ENCODE measurements at places on chromosomes 16 and 17.

DNA sequence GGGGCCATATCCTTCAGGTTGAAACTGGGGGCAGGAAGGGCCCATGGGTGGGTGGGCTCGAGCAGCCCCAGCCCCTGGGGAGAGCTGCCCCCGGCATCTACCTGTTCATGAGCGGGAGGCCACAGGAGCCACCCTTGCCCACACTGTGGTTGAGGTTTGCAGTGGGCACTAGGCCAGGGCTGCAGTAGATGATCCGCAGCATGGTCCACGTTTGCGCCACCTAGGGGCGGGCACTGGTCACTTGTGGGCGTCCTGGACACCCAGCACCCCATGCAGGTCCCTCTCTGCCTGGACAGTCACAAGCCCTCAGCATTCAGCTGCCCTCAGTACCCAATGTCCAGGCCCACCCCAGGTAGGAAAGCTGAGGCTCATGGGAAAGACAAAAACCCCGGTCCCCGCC is 1.8 kb upstream of the JMJD8 start:
- DNase-seq: no peak

DNA sequence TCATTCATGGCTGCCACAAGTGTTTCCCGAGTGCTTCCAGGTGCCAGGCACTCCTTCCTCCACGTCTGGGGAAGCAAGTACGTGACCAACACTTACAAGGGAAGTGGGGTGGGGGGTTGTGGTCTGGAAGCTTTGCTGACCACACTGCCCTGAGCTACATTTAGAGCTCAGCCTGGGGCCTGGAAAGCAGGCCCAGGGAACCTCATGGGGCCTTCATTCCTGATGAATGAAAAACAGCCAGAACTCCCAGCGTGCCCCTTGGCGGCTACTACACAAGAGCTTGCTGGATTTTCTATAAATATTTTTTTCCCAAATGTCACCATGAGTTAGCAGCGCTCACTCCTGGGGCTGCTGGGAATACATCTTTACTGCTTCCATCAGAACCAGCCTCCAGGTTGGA is 73.3 kb downstream of the ABCC12 start:
- DNase-seq: no peak

DNA sequence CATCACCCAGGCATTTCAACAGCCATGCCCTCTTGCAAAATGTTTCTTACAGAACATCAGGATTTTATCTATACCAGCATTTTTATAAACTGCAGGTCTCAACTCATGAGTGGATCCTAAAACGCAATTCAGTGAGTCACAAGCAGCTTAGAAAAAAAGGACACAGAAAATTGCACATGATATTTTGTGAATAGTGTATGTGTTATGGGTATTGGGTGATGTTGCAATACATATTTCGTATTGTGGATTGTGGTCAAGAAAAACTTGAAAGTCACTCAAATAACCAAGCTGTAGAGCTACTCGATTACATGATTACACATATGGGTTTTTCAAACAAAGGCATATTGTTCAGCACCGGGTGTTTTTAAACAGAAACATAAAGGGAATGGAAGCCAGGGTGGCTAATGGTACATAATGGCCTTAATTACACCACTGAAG is 1.4 kb downstream of the WIPI1 start:
- DNase-seq: no peak

- no peak for DNase-seq
These were observed 292.5 kb downstream of the PHKB start for GRCh38 chr16:47753659-47754058.

- DNase-seq: no peak
These were observed 32.7 kb upstream of the RPH3AL start for GRCh38 chr17:385178-385835.

GRCh38 chr16:83743241-83743640 is 64.5 kb upstream of the HSBP1 start:
- DNase-seq: no peak

GRCh38 chr16:75032655-75033054 is 33.8 kb downstream of the ZNRF1 start:
- no peak for DNase-seq

DNA sequence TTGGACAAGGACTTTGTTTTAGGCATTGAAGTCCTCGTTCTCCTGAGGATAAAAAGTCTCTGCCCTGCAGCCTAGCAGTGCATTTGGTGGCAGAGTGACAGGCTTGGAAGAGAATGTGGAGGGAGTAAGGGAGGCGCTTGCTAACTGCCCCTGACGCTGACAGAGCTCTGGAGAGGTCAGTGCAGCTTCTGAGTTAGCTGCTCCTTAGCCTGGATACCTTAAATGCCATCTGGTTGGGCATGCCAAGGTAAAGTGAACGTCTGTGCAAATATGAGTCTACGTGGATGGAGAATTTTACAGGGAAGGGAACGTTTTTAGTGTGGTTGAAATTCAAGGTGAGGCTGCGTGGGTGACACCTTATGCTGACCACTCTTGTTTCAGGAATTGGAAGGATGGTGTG is 44.4 kb downstream of the SEC14L1 start:
- DNase-seq: no peak

DNA sequence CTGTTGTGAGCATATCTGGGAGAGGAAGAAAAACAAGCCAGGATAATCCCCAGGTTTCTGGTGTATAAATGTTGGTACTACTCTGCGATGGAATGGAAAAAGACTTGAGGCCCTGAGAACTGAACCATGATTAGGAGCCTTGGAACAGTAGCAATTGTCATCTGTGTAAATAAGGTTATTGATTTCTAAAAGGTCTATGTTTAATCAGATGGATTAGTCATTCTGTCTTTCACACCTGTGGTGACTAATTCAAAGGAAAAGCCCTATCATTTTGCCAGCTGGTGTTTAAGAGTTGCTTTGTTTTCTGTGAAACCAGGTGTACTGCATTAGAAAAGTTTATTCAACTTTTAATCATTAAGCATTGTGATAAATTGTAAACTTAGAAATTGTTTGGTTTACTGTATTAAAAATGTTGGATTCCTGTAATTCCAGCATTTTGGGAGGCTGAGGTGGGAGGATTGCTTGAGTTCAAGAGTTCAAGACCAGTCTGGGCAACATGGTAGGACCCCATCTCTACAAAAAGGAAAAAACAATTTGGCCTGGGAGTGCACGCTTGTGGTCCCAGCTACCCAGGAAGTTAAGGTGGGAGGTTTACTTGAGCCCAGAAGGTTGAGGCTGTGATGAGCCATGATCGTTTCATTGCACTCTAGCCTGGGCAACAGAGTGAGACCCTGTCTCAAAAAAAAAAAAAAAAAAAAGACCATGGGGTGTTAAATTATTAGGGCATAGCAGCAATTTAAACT is 29.0 kb upstream of the KPNB1 start:
- no peak for DNase-seq

GRCh38 chr16:25041471-25041870 is 26.3 kb upstream of the ARHGAP17 start:
- DNase-seq: no peak

GRCh38 chr16:25996052-25996451 is 304.3 kb downstream of the HS3ST4 start:
- no peak for DNase-seq

GRCh38 chr17:73394512-73395450 is 83.0 kb upstream of the CDC42EP4 start:
- no peak for DNase-seq

DNA sequence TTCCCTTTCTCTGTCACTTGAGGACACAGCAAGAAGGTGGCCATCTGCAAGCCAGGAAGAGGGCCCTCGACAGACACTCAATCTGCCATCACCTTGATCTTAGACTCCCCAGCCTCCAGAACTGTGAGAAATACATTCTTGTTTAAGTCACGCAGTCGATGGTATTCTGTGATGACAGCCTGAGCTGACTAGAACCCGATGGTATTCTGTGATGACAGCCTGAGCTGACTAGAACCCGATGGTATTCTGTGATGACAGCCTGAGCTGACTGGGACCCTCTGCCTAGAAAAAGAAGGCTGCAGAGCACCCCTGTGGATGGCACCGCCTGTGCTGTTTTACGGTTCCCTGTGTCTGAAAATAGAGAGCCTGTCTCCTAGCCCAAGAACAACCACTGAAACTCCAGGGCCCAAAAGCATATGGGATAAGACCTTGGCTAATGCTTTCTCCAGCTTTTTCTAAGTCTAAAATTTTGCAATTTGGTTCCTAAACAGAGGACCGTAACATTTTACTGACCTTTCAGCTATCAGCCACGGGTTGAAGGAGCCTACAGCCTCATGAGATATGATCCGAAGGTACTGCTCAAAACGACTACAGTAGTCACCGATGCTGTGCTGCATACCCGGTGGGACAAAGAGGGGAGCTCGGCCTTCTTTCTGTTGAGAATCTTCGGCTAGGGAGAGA is 33.1 kb upstream of the PITPNM3 start:
- DNase-seq: no peak

- no peak for DNase-seq
These were observed 13.3 kb downstream of the MPRIP start for GRCh38 chr17:17055286-17056155.

GRCh38 chr17:75102385-75102821 is 7.4 kb upstream of the ARMC7 start:
- DNase-seq: no peak

DNA sequence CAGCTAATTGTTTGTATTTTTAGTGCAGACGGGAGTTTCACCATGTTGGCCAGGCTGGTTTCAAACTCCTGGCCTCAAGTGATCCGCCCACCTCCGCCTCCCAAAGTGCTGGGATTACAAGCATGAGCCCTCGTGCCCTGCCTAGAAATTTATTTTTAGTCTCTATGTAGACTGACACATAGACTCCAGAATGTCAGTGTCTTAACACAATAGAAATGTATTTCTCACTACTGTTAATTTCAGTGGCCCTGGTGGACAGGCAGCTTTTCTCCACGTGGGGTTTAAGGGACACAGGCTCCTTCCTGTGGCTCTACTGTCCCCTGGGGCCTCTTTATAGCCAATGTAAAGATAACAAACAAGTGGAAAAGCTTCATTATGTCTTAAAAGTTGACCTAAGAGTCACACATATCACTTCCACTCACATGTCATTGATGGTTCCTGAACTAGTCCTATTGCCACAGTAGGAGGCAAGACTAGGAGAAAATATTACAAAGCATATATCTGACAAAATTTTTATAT is 43.8 kb downstream of the COPRS start:
- DNase-seq: no peak
